Activated CD8-positive, alpha-beta memory T cell treated with anti-CD3 and anti-CD28 coated beads, Interleukin-2, amount 10 ng/mL, durations not matched to agents 7 days and 5 days (primary cell): ENCODE measurements at places on chromosomes 2 and 18.
A peak's percentile ranks its signal among the peaks of the same experiment; 100 is the strongest.

DNA sequence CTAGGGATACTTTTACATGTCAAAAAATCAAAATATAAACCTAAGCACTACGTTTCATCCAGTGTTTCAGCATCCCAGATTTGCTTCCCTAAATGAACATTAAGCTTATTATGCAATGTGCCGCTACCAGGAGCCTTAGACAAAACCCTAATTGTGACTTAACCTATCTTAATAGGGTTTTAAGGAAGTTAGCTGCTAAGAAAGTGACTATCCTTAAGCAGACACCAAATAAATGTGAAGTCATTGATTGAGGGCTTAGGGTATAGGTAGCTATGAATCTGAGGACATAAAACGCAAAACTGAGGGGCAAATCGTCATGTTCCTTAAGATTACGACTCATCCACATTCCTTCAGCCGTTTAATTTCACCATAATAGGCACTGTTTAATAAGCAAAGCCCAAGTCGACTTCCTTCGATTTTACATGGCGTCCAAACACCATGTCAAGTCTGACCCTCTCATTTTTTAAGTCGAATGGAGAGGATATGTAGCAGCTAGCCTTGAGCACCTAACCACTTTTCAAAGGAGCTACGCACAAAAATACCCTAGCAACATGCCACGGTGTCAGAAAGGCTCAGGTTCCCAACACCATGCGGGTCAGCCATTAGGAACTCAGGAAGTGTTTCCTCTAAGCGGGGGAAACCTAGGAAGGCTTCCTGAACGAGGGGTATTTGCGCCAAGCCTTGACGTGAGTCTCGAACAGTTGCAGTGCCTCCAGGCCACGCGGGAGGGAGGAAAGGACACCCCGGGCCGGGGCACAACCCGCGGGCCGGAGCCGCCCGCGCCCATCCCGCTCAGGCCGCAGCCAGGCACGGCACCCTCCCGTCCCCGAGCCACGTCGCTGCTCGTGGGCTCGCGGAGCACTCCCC is 1.0 kb downstream of the HDLBP start:
- DNase-seq: no peak
- peaks cover 69% of the 10 kb centered on the region for H3K4me1 ChIP-seq
- no peaks in the 10 kb centered on the region for H3K27me3 ChIP-seq
- peak overlapping the region; percentile 99 for H3K4me3 ChIP-seq
- H3K36me3 ChIP-seq: peaks cover 25% of the 10 kb centered on the region
- peak overlapping the region; percentile 100 for H3K27ac ChIP-seq

DNA sequence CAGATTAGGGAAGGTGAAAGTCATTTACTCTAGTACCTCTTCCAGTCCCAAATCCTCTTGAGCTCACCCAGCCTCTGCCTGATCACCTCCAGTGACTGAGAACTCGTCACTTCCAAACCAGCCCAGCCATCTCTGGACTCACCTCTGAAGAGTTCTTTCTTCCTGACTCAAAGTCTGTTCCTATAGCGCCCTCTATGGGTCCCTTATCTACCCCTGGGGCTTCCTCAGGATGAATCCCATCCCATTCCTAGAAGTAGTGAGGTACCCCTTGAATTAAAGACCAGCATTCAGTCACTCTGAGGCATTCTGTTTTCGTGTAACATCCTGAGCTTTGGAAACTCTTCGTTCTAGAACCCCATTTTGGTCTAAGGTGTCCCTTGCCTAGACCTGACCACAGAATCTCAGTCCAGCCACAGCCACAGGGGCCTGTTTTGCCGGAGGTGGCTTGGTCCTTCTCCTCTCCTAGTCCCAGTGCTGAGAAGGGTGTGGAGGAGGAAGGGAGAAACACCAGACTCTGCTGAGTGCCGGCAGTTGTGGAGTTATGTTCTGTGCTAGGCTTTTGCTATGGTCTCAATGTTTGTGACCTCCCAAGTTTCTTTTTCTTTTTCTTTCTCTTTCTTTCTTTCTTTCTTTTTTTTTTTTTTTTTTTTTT is 32.7 kb downstream of the SIX3 start:
- H3K27ac ChIP-seq: no peak overlapping the region
- H3K4me3 ChIP-seq: no peak overlapping the region
- H3K27me3 ChIP-seq: peaks cover 4% of the 10 kb centered on the region
- DNase-seq: no peak
- no peaks in the 10 kb centered on the region for H3K4me1 ChIP-seq

GRCh38 chr2:182113334-182113733 is 127.7 kb downstream of the PPP1R1C start:
- DNase-seq: no peak
- no peaks in the 10 kb centered on the region for H3K27me3 ChIP-seq
- H3K36me3 ChIP-seq: no peaks in the 10 kb centered on the region
- no peak overlapping the region for H3K4me3 ChIP-seq
- no peaks in the 10 kb centered on the region for H3K4me1 ChIP-seq

DNA sequence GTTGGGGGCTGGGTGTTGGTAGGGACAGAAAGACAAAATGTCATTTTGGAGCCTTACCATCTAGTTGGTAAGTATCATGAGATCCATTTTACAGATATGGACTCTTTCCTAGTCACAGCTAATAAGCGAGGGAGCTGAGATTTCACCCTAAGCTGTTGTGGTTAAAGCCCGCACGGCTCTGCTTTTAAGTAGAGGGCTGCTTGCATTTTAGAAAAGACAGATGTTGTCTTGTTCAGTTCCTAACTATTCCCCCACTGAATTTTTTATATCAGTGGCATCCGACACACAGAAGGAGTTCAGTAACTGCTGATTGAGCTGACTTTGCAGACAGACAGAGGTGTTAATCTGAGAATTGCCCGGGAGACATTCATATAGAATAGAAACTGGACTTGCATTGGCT is 3.7 kb downstream of the QPCT start:
- H3K4me1 ChIP-seq: peaks cover 8% of the 10 kb centered on the region
- DNase-seq: no peak
- peaks cover 67% of the 10 kb centered on the region for H3K27me3 ChIP-seq

- no peak overlapping the region for H3K27ac ChIP-seq
- H3K27me3 ChIP-seq: no peaks in the 10 kb centered on the region
- no peaks in the 10 kb centered on the region for H3K4me1 ChIP-seq
- no peak overlapping the region for H3K4me3 ChIP-seq
- no peak for DNase-seq
Observed at GRCh38 chr2:116761864-116762263, 1052.6 kb upstream of the DDX18 start.

DNA sequence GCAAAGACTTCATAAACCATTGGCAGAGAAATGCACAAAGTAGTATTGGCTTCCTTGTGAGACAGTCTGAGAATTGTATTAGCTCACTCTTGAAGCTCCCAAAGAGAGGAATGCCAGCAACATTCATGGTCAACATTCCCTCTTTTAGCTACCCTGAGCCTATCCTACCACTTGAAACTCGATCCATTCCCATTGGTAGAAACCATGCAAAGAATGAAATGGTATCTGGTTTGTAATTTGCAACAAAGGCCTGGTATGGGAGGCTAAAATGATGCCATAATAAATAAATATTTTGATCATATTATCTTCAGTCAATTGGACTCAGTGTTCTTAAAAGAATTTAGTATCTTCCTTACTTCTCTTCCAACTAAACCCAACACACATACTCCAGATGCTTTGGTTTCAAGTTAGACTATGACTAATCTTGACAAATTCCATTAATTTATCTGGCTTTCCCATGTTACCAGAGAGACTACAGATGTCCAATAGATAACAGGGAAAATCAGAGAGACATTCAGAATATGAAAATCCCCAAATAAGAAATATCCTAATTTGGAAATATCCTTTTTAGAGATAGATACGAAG is 102.9 kb downstream of the DHRS9 start:
- H3K36me3 ChIP-seq: no peaks in the 10 kb centered on the region
- H3K4me3 ChIP-seq: no peak overlapping the region
- DNase-seq: no peak
- H3K4me1 ChIP-seq: no peaks in the 10 kb centered on the region
- no peak overlapping the region for H3K27ac ChIP-seq

DNA sequence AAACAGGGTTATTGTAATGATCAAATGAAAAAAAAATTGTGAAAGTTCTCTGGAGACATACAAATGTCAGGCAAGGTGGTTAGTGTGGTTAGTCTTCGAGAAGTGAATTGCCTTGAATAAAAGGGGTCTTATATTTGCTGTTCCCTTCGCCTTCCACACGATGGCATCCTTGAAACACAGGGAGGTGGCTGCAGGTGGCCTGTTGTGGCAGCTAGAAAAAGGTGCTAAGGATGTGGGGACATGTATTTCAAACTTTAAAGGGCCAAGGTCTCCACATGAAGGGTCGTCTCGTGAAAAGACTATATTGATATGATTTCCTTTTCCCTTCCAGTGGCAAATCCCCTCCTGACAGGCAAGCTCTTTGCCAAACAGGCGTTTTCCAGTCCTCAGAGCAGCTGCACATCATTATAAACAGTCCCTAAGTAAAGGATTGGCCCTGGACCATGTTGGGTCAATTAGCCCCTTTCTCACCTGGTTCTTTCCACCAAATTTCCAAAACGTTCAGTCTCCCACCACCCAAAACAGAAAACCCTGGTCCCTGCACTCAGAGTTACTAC is 68.5 kb downstream of the COPS8 start:
- H3K27me3 ChIP-seq: no peaks in the 10 kb centered on the region
- H3K4me3 ChIP-seq: no peak overlapping the region
- H3K4me1 ChIP-seq: peaks cover 38% of the 10 kb centered on the region
- DNase-seq: peak; percentile 71

DNA sequence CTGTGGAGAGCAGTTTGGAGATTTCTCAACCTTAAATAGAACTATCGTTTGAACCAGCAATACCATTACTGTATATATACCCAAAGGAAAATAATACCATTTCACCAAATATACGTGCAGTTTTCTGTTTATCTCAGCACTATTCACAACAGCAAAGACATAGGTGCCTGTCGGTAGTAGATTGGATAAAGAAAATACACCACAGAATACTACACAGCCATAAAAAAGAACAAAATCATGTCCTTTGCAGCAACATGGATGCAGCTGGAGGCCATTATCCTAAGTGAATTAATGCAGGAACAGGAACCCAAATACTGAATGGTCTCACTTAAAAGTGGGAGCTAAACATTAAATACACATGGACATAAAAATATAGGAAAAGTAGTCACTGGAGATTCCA is 81.3 kb downstream of the SMCHD1 start:
- no peak overlapping the region for H3K27ac ChIP-seq
- peaks cover 3% of the 10 kb centered on the region for H3K4me1 ChIP-seq
- no peak overlapping the region for H3K4me3 ChIP-seq
- no peak for DNase-seq

GRCh38 chr2:209636076-209636475 is 135.6 kb upstream of the UNC80 start:
- no peaks in the 10 kb centered on the region for H3K36me3 ChIP-seq
- no peaks in the 10 kb centered on the region for H3K27me3 ChIP-seq
- no peak overlapping the region for H3K27ac ChIP-seq

DNA sequence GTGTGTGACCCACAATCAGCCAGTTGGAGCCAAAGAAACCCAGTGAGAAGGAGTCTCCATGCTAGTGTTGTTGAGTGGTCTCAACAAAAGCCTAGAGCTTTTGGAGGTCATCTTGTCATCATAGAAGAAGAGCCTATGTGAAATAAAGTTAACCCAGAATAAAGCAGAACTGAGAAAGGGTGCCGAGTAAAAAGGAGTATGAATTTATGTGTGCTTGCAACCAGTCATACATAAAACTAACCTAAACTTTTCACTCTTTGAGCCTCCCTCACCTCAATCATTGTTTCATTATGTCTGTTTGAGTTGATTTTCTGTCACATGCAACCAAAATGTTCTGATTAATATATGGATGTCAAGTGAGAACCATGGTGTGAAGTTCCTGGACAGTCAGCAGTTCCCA is 599.3 kb upstream of the ZEB2 start:
- no peak overlapping the region for H3K4me3 ChIP-seq
- H3K36me3 ChIP-seq: no peaks in the 10 kb centered on the region
- no peak for DNase-seq
- no peak overlapping the region for H3K27ac ChIP-seq

DNA sequence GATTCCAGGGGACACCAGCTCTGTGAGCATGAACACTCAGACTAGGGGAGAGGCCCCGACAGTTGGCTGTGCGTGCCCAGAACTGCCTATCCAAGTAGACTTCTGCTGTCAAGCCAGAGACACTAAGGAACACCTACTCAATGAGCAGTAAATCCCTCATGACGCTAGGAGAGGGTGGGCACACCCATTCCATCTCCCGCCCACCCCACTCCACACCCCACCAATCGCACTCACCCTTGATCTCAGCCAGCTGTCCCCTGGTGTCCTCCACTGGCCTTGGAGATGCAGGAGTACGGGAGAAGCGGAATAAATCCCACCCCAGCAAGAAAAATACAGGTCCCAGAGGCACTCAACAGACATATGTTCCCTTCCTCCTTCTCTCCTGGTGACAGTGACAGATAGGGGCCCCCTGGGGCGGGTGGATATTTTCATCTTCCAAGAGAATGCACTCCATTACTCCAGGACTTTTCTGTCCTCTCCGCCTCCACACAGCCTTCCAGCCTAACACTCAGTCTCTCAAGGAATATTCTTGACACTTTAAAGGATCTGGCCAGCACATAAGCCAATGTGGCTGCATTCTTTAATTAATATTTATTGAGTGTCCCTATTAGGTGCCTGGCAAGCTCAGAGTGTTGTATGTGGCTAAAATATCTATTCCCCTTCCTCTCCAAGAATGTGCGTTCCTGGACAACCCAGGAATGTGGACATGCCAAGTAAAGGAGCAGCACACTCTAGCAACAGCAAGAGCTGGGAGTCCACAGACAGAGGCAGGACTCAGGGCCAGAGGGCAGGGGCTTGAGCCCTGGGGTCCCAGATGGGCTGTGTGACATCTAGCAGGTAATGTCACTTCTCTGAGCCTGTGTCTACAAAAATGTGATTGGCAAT is 13.1 kb upstream of the SMAD7 start:
- no peak overlapping the region for H3K27ac ChIP-seq
- H3K36me3 ChIP-seq: no peaks in the 10 kb centered on the region
- peaks cover 4% of the 10 kb centered on the region for H3K4me1 ChIP-seq
- no peak for DNase-seq

DNA sequence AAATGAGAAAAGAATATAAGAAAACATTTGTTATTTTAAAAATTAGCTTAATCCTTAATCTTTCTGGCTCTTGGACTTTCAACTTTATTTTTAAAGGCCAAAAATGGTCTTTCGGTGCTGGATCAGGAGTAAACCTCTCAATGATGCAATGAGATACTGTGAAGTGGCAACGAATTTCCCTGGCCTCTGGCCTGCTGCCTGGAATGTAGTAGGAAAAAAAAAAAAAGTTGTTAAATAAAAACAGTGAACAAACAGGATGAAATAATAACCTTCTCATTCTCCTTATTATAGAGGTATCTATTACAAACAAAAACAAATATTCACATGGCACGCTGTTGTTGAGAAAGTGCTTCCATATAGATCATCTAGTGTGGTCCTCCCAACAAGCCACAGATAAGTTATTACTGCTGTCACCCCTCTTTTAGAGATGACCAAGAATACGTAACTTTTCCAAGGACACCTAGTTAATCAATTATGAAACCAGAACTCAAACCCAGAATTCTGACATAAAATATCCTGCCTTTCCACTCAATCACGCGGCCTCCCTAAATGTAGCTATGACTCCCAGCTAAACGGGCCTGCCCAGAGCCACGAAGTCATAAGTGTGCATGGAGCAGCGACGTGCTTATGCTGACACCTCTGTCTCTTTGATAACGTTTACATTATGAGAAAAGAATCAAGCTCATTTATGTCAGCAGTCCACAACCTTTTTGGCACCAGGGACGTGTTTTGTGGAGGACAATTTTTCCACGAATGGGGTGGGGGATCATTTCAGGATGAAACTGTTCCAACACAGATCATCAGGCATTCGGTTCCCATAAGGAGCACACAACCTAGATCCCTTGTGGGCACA is 170.9 kb downstream of the BCL2 start:
- peaks cover 36% of the 10 kb centered on the region for H3K36me3 ChIP-seq
- no peaks in the 10 kb centered on the region for H3K27me3 ChIP-seq
- peaks cover 46% of the 10 kb centered on the region for H3K4me1 ChIP-seq
- DNase-seq: no peak
- no peak overlapping the region for H3K27ac ChIP-seq
